ENCODE measurements at places on chromosomes 3 and 15.

DNA sequence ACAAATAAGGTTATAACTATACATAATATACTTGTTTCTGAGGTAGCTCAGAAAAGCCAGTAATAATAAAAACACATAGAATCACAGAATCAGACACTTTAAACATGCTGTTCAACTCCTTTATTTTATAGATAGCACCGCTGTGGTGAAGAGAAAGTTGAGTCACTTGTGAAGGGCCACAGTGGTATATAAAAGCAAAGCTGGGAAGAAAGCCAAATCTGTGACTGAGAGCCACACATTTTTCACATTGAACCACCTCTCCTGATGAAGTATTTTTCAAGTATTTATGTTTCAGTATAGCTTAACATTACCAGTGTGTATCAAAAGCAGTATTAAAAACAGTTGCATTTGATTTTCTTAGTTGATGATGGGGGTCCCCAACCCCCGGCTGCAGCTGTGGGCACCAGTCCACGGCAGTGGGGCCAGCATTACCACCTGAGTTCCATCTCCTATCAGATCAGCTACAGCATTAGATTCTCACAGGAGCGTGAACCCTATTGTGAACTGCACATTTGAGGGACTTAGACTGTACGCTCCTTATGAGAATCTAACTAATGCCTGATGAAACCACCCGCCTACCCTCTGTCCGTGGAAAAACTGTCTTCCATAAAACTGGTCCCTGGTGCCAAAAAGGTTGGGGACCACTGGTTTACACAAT lies 46.2 kb downstream of the TBL1XR1 start:
- DNase-seq: no peak

- DNase-seq: peak; percentile 84
These were observed 37.5 kb downstream of the TGFBR2 start for GRCh38 chr3:30643763-30644462.

- DNase-seq: no peak
These were observed 8.2 kb downstream of the PLOD2 start for GRCh38 chr3:146152834-146153233.

DNA sequence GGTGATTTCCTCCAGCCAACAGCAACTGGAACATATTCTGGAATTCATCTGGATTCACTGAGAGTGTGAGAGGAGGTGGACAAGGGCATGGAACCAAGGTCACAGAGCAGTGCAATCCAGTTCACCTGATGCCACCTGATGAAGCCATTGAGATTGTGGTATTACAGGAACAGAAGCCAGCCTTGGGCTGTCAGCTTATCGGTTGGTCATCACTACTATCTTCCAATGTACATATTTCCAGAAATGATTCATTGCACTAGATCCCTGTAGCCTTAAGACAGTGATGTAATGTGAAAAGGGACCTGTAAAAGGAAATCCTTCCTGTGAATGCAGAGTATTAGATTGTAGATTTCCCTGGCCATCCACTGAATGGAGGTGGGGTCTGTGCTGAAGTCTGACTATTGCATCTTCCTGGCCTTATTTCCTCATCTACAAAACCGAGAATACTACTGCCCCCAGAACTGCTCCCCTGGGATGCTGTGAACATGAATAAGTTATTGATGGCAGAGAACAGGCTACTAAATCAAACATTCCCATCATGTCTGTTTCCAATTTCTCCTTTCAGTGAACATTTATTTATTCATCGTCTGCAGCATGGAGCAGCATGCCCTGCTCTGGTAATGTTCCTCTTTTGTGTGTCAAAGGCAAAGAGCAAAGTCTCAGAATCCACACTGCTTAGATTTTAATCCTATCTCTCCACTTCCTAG lies 47.4 kb upstream of the TPM1 start:
- DNase-seq: no peak

GRCh38 chr3:9091486-9092235 lies 128.4 kb upstream of the RAD18 start:
- DNase-seq: no peak

DNA sequence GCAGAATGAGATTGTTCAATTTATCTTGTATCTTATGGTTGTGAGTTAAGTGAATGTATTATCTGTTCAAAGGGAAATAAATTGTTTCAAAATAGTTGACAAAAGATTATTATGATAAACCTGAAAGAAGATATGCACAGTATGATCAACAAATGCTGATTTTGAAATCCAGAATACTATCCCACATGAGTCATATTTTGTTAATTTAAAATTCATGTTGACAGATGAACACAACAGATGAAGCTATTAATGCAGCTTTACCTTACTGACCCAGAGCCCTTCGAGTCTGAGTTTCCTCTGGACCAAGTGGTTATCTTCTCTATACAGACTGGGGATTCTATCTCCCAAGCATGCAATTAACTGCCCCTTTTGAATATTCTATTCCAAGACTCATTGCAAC lies 482.8 kb downstream of the FGF12 start:
- DNase-seq: no peak

- DNase-seq: no peak
These were observed 237.2 kb downstream of the AGBL1 start for GRCh38 chr15:86316726-86317383.

DNA sequence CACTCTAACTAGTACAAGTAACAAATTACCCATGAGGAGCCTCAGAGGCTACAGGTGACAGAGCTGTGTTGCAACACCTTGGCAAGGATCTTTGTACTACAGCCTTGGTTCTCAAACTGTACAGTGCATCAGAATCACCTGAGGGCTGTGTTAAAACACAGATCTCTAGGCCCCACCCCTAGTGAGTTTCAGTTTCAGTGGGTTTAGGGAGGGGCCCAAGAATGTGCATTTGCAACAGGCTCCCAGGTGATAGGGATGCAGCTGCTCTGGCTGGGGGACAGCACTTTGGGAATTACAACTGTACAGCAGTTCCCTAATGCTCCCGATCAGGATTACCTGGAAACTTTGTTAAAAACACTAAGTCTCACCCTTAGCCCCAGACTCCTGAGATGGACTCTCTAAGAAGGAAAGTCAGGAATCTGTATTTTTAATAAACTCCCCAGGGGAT lies 66.1 kb upstream of the NR2F2 start:
- DNase-seq: no peak

GRCh38 chr15:33292717-33293307 lies 18.0 kb upstream of the RYR3 start:
- DNase-seq: peak; percentile 78

DNA sequence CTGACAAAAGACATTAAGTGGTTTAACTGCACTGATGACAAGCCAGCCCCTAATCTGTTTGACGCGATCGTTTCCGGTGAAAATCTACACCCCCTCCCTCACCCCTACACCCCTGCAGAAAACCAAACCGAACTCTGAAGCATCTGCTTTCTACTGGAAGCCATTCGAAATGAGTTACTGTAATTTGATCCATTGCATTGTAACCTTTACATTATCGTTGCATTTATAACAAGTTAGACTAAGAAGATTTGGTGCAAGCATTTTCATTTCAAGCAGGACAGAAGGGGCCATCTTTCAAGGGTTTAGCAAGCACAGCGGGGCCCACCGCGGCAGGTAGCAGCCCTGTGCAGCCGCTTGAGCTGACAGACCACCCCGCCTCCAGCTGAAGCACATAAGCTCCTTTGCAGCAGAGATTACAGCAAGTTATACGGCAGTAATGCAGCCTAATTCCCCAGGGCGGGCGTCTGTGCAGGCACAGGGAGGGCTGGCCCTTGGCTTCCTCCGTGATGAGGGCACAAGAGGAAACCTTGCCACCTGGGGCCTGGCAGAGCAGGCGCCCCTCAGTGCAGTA lies 79.3 kb downstream of the CHSY1 start:
- DNase-seq: no peak
